ENCODE measurements at places on chromosomes 5 and 9. TPM values are rescaled to one million over a fixed set of nuclear protein-coding genes. Genes with fewer than 3 reads are reported as not detected.

DNA sequence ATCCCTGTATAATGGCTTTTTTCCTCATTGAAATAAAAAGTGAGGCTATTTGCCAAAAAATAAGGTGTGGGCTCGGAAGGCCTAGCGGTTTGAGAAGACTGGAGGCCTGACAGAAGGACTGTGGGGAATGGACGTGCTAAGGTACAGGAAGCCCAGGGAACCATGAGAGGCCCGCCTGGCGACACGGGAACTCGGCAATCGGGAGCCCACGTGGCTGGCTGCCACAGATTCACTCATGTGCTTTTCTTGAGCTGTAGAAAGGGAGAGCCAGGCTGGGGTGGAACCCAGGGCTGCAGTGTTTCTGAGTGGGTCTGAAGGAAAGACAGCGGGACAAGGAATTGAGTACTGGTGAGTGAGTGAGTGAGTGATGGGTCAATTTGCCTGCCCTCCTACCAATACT lies 11.9 kb upstream of the DDX41 start:
- no peak for DNase-seq

DNA sequence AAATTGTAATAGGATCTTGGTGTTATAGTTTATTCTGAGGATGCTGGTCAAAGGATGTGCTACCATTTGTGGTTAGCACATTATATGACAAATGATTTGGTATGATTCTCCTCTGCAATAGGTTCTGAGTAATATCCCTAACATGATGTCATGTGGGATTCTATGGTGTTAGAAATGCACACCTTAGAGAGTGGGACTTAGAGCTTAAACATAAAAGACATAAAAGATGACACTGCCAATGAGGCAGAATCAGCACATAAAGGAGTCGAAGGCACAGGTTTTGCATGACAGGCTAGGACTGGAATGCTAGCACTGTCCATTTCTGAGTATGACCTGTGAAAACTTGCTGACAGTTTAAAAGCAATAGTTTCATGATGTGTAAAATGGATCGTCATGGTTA lies 100.4 kb downstream of the OSTF1 start:
- DNase-seq = no peak

GRCh38 chr5:60722416-60722815 lies 22.4 kb upstream of the DEPDC1B start:
- no peak for DNase-seq

The SLC36A2 gene
- total RNA-seq = not detected

DNA sequence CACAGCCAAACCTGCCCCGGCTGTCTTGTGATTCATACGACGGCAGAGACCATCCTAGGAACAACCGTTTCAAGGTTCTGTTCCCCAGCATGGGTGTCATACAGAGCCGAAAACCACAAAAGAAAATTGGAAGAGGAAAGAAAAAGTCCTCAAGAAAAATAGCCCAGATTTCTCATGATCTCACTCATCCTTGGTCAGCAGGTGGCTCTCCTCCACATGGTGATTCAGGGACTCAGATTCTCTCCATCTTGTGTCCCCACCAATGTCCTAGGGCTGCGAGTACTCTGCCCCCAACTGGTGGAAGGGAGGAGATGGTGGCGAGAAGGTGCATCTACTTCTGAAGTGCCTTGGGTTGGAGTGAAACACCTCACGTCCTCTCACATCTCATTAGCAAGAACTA lies 25.6 kb downstream of the PDZD2 start:
- no peak for DNase-seq

The PDE4D gene
- 29.3 TPM for total RNA-seq

DNA sequence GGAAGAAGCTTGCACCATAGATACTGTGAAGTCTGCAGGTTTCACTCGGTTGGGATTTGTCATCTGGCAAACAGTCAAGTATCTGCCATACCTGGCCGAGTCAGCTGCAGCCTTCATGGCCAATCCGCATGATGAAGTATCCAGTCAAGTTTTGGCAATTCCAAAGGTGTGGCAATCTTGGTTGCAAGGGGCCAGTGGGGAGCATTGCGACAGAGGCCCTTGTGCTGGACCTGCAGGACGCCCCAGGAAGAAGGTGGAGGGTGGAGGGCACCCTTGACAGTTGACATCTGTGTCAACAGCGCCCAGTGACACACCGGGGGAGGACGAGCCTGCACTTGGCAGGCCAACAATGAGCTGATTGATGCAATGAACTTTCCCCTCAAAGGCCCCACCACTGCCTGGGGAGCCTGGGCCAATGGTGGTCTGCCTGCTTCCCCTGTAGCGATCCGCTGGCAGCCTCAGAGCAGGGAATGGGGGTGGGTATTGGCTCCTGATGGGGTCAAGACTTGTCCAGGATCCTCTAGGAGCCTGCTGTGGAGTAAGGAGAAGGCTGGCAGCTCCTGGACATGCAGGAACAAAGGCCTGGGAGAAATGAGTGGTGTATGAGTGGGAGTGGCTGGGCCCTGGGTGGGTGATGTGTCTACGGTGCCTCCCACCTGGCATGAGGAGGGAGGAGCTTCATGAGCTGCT lies 122.8 kb upstream of the PITX1 start:
- DNase-seq = no peak

The TRAF1 gene
- total RNA-seq = 2.4 TPM

DNA sequence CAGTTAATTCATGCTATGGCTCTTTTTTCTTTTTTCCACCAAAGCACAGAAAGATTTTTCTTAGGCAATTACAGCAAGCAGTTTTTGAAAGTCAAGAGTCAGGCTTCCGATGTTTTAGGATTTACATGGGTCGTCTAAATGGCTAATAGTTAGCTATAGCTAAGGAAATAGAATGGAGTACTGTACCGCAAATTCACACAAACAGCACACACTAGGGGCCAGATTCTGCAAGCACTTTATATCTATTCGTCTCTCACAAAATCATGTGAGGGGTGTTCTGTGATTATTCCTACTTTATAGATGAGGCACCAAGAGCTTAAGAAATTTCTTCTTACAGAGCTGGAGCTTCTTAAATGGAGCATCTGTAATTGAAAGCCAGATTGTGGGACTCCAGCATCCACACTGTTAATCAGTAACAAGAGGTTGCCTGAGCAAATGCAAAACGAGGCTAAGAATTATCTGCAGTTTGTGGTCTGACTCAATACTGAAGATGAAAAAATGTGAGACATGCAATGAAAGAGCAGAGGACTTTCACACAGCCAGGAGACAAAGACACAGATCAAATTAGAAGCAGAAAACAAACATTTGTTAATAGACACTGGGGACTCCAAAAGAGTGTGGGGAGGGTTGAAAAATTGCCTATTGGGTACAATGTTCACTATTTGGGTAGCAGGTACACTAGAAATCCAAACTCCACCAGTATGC lies 62.7 kb upstream of the CTXN3 start:
- no peak for DNase-seq

DNA sequence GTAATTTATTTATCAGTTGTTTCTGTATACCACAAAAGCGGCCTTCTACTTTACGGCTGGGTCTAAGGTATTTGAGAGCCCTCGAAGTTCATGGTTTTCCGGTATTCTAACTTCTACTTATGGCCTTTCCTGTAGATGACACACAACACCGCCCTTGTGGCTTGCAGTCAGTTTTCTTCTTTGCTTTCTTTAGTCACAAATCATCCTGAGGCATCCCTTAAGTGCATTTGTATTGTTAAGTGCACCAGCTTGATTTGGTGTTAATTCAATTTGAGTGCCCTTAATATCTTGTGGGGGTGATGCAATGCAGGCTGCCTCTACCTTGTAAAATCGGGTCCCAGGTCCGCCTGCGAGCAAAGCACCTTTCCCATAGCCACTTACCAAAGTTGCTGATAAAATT lies 511.9 kb downstream of the CCDC171 start:
- no peak for DNase-seq

All from cardiac septum (tissue), 1 donor.